ENCODE measurements at places on chromosomes 5 and 9.

DNA sequence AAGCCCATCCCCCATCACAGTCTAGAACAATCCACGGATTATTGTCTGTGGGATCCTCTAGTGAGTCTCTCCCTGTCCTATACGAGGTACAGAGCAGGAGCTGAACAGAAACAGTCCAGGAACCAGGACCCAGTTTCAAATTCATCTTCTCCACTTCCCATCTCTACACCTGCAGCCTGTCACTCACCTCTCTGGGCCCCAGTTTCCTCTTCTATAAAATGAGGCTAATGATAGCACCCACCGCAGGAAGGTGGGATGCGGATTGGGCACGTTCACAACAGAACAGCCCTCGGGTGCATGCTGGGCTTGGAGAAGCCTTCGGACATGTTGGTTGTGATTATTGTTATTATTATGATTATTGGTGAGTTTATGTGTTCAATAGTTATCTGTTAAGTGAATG lies 78.5 kb downstream of the ANKRD33B start:
- DNase-seq = no peak

DNA sequence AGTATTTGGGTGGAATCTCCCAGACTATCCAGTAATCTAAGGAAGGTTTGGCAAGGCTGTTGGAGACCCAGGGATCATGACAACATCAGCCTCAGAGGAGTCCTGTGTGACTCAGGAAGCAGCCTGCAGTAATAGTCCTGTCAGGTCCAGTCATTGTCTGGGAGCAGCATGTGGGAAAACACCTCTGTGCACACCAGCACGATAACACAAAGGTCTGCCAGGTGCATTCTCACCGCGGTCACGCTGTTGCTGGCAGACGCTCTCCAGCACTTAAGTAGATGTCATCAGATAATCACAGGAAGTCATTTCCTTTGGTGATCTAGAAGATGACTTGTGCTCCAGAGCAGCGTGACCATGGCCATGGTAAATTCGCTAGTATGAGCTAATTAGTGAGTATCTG lies 99.2 kb upstream of the IQGAP2 start:
- DNase-seq = peak; percentile 28

GRCh38 chr5:17277907-17278306 lies 60.5 kb downstream of the BASP1 start:
- no peak for DNase-seq

- DNase-seq = no peak
These were observed 109.0 kb downstream of the NTRK2 start for GRCh38 chr9:84778570-84778969.

GRCh38 chr5:38752622-38753021 lies 93.2 kb upstream of the OSMR start:
- no peak for DNase-seq
